ENCODE measurements at places on chromosomes 13 and 19. TPM values are rescaled to one million over a fixed set of nuclear protein-coding genes. Genes with fewer than 3 reads are reported as not detected.

Gene STOML3
- polyA plus RNA-seq, result not detected

Gene ZNF77
- polyA plus RNA-seq, result 2.8 TPM

GRCh38 chr13:62879071-62879470, 1463.4 kb upstream of the PCDH20 start:
- no peak for DNase-seq

- DNase-seq, result no peak
Measured at GRCh38 chr13:75850916-75851315, 214.8 kb downstream of the LMO7 start.

DNA sequence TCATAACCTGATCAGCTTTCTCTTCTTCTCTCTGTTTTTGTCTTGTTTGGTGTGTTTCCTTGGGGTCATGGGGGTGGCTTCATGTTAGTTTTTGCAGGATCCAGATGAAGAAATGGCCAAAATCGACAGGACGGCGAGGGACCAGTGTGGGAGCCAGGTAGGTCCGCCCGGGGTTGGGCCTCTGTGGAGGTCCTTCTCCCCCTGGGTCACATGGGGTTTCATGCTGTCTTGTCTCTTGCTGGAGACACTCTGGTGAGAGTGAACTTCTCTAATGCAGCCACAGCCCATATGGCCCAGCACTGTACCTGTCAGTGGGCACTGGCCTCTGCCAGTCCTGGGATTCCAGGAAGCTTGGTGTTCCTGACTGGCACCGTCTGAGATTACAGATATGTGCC, 1.1 kb downstream of the CCNE1 start:
- DNase-seq, result peak; percentile 78

Gene KCNJ14
- 0.26 TPM for polyA plus RNA-seq

DNA sequence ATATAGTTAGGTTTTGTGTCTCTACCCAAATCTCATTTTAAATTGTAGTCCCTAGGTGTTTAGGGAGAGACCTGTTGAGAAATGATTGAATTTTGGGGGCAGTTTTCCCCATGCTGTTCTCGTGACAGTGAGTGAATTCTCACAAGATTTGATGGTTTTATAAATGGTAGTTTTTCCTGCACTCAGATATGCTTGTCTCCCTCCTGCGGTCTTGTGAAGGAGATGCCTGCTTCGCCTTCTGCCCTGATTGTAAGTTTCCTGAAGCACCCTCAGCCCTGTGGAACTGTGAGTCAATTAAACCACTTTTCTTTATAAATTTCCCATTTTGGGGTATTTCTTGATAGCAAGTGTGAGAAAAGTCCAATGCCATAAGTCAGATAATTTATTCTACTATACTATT, 1977.5 kb upstream of the PCDH20 start:
- DNase-seq, result no peak

Gene FAM216B
- polyA plus RNA-seq, result 0.15 TPM

Gene PDE4C
- polyA plus RNA-seq, result 0.07 TPM

Gene C2CD4C
- 0.67 TPM for polyA plus RNA-seq

DNA sequence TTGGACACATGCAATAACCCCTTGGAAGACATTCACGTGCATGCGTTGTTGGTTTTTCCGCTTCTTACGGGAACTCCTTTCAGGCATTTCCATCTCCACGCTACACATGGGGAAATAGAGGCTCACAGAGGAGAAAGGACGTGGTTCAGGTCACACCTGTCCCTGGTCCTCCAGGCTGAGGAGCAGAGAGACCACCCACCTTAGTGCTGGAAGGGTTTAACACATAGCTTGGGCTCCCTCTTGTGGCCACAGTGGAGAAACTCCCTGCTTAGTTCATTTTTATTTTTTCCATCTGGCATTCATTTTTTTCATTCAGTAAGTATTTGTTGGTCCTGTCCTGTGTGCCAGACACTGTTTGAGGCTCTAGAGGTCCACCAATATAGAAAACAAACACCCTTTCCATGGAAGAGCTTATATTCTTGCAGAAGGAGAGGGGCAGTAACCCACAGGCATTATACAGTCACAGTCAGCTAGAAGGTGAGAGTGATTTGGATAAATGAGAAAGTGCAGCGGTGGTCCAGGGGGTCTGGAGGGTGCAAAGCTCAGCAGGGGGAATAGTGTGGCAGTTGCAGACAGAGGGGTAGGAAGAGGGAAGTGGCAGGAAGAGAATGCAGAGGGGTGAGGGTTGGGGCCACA, 24.2 kb upstream of the TTYH1 start:
- DNase-seq, result no peak

DNA sequence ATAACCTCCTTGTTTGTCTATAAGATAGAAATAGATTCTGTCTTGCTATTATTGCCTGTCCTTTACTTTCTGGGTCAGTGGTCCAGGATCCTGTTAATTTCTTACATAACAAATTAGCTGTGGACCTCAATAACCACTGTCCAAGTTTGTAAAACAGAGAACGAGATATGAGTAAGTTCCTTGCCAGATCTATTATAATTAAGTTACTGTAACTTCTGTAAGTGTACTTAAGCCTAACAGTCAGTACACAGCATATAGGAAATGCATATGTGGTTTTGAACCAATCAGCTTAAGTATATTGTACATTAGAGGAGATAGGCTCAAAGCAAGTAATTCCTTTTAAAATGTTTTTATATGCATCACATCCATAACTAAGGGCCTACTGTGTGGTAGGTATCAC, 34.9 kb downstream of the HTR2A start:
- DNase-seq, result no peak

GRCh38 chr19:23561341-23561740, 125.7 kb downstream of the ZNF675 start:
- no peak for DNase-seq

DNA sequence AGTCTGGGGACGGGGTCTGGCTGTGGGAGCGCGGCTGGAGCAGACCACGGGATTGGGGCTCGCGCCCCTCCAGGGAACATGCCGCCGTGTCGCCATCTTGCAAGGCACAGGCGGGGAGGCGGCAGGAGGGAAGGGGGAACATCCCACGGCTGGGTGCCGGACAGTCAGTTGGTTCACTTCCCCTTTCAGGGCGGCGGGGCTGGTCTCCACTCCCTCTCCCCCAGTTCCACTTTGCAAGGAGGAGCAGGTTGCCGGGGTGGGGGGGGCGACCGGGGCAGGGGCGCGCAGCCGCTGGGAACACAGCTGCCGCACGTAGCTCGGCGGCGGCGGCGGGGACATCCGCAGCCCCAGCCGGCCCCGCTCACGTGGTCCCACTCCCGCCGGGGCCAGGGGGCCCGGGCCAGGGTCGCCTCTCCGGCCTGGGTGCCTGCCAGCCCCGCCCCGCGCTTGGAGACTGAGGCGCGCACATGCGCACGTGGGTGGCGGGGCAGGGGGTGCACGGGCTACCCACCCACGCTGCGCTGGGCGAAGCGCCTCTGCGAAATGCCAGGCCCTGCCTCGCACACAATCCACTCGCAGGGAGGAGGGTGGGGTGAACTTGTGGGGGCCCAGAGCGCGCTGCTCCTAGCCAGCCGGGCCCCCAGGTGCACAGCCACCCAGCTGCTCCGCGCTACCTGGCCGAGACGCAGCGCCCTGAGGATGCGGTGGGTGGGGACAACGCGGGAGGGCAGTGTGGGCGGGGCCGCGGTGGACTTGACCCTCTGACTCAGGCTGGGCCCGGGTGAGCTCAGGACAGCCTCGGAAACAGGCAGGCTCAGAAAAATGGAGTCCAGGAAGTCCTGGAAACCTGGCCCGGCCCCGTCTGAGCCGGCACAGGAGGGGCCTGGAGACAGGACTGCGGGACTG, 6.4 kb downstream of the KLF16 start:
- peak; percentile 97 for DNase-seq

GRCh38 chr13:21638319-21639282, 32.3 kb upstream of the FGF9 start:
- DNase-seq, result no peak

- peak; percentile 99 for DNase-seq
Measured at GRCh38 chr19:10332965-10333757, at the start of gene RAVER1. Gene RAVER1 (minus strand): TSS chr19:10333529. CDS start chr19:10333507, 22 bp downstream.

GRCh38 chr13:60258349-60258748, 94.6 kb upstream of the DIAPH3 start:
- DNase-seq, result no peak

DNA sequence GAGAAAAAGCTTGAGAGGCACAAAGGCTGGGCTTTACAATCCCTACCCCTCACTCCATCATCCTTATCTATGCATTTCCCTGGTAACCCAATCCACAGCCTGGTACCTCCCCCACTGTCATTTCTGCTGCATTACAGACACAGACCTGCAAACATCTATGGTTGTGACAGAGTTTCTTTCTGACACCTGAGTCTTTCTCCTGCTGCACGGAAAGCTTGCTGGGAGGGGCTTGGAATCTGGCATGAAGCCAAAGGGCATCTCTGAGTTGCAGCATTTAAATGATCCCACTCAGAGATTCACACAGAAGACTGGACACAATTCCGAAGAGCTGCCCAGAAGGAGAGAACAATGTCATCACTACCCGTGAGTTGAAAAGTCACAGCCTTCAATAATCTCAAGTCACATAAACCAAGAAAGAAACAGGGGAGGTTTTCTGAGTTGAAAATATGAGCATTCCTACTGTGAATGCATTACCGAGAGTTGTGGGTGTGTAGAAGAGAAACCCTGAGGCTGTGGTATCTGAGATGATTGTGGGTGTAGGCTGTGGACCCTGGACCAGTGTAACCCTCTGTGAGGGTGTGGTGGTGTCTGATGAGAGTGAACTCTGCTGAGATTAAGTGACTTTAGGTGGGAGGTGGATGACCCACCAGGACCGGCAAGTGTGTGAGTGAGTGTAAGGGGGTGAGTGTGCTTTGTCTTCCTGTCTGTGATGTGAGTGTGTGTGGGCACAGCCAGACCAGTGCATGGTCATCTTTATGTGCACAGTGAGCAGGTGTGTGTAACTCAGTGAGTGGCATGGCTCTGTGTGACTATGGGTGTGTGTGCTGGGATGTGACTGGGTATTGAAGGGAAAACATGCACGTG, at the start of gene LGALS14:
Gene LGALS14, plus strand, starts transcription at position 301 of the 864 bp plus-strand sequence. Its CDS starts 48 bp downstream, at position 349.
- no peak for DNase-seq

Gene ZNF540
- 4.8 TPM for polyA plus RNA-seq

- DNase-seq, result no peak
Measured at GRCh38 chr13:20798027-20798426, 24.3 kb upstream of the EEF1AKMT1 start.

Gene ZNF649
- 3.5 TPM for polyA plus RNA-seq

- DNase-seq, result no peak
Measured at GRCh38 chr13:46079770-46080169, 25.1 kb downstream of the CPB2 start.
